ENCODE measurements at places on chromosomes 7 and 10.

- DNase-seq: no peak
Measured at GRCh38 chr7:25759748-25760147, 392.2 kb upstream of the NFE2L3 start.

GRCh38 chr7:15424468-15424867 is 137.3 kb downstream of the AGMO start:
- DNase-seq: no peak

DNA sequence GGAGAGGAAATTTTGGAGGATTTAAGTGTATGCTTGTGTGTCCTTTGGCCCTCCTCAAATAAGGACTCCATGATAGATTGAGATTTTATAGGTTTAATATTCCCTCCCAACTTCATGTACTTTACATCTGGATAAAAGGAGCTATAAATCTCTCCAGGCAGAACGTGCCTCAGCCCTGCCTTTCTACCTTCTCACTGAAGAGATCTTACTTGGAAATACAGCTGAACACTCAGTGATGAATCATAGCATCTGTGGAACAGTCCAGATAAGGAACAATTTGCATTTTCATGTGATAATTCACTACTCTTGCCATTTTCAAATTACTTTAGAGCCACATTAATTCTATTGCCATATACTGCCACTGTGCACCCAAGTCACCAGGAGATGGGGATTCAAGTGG is 364.6 kb upstream of the PODXL start:
- DNase-seq: no peak

GRCh38 chr7:15737601-15738000 is 51.1 kb upstream of the MEOX2 start:
- no peak for DNase-seq
